ENCODE measurements at places on chromosomes 3 and 15.

DNA sequence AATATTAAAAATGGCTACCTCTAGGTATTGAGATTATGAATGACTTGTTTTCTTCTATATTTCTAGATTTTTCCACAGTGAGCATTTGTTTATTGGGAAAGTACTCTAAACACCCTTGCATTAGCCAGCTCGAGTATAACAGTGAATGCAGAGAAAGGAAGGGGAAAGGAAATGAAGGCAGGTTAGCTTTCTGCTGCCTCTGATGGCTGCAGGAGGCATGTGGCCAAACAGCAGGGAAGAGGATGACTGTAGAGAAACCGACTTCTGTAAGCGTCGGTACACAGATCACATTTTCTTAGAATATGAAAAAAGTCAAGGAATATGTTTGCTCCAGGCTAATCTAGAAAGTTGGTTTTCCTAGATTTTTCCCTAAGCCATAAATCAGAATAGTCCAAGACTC, 19.8 kb downstream of the GNB5 start:
- no peak for DNase-seq

- DNase-seq = no peak
These were observed 56.8 kb downstream of the TFG start for GRCh38 chr3:100766069-100766468.

GRCh38 chr15:38474155-38474757, 20.3 kb downstream of the FAM98B start:
- DNase-seq = peak; percentile 80

GRCh38 chr3:69012100-69012799, 1.2 kb downstream of the EOGT start:
- DNase-seq = no peak

DNA sequence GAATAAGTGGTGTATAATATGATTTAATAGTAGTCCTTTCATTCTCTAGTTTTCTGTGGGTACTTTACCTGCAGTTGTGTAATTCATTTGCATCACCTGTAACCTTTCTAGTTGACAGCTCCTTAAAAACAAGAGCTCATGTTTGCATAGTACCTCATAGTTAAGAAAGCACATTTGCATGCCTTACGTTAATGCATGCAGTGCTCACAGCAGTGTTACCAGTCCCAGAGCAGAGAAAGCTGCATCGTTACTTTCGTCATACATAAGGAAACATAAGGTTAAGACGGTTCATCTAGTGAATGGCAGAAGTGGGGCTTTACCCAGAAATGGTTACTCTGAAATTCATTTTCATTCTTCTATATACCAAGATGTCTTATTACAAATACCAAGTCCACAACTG, 111.3 kb downstream of the AKAP13 start:
- no peak for DNase-seq

DNA sequence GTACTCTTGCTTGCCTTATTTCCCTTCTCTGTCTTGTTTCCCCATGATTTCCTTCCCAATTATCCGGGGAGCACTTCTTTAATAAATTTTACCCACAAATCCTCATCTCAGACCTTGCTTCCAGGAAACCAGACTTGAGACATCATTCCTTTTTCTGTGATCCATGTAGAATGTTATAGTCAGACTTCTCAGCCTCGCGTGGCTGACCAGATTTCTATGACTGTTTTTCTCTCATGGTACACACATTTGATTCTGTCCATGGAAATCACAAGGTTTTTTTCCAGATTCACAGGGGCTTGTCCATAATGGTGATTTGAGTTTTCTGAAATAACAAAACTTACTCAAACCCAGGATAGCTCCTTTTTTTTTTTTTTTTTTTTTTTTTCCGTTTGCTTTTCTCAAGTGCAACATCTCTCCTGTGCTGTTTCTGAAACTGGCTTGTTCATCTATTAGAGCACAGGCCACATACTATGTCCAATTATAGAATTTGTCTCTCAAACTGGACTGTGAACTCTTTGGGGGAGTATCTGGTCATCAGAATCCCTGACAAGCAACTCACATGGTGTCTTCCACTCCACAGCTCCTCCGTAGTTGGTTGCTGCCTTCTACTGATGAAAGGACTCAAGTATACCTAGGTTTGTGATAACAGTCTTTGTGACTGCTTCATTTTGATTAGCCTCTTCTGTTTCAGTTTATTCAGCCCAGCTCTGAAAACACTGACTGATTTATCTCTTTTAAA, 50.8 kb downstream of the RBMS3 start:
- no peak for DNase-seq

DNA sequence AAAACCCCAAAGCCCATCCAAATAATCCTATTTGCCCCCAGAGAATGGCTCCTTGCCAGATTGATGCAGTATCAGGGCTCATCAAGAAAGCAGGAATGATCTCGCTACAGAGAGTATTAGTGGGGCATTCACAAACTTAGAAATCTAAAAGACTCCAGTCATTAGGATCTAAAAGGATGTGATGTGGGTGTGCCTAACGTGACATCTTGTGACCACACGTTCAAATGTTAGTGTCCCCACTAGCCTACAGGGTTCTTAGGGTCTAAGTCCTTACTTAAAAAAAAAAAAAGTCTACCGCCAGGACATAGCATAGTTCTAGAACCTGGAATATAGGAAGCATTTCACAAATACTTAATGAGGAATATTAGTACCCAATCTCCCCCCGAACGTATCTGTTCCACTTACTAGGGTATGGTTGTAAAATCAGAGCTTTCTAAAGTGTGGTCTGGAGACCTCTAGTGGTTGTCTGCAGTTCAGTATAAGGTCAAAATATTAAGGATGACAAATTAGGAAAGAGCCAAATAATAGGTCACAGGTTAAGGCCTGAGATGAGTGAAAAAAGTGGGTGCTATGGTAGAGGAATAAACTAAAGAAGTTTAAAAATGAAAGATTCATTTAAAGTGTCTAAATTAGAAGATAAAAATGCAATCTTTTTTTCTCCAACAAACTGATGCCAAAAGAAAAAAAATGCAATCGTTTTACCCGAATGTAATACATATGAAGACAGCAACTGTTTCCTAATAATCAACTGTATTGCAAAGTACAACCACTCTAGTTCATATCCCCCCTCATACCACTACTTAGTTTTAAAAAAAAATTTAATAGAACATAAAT, 4.2 kb upstream of the CHRM5 start:
- no peak for DNase-seq

- DNase-seq = no peak
These were observed 396.5 kb upstream of the GBE1 start for GRCh38 chr3:82157952-82158351.

Measured in CD4-positive, alpha-beta T cell treated with Interleukin-2 at 100 ng/mL for 4 hours (primary cell).